NCI-H748 treated with DMSO at 0.1 percent for 48 hours (cell line): ENCODE measurements at places on chromosomes 1 and 21.

DNA sequence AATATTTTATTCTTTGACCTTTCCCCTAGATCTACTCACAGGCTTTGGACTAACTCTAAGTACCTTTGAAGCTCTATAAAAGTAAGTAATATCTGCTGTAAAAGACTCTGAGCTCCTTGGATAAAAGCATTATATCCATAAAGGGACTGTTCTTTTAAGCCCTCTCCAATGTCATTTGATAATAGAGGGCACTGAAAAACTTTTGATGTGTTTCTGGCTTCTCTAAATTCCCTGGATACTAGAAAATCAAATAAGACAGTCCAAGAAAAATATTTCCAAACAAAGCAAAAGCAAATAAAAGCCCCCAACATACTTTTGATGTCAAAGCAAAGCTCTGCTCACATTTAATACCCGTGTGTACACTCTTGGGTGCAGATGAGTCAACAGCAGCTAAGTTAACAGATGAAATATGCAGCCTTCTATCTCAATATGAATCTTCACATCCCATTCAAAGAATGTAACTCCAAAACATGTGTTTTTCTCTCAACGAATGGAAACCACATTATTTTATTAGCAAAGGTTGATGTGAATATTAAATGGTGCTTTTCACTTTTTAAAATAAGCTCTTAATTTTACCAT lies 230.3 kb downstream of the CENPF start:
- DNase-seq: no peak

GRCh38 chr1:201708085-201708512 lies 120.9 kb upstream of the IPO9 start:
- DNase-seq: no peak

- DNase-seq: no peak
Observed at GRCh38 chr1:214233856-214234634, 46.9 kb upstream of the SMYD2 start.

DNA sequence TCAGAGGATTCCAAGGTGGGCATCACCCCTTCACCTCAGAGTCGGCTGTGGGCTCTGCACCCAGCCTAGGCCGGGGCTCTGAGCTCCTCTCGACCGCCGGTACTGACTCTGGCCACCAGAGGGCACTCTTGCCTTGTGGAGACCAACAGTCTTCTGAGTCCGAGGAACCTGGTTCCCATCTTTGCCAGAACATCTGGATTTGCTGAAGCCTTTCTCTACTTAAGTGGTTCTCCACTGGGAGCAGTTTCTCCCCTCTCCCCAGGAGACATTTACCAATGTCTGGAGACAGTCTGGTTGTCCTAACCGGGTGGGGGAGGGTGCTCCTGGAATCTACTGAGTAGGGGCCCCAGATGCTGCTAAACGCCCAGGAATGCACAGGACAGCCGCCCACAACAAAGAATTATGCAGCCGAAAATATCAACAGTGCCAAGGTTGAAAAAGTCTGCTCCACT lies 9.4 kb downstream of the ETV3L start:
- DNase-seq: peak; percentile 9

DNA sequence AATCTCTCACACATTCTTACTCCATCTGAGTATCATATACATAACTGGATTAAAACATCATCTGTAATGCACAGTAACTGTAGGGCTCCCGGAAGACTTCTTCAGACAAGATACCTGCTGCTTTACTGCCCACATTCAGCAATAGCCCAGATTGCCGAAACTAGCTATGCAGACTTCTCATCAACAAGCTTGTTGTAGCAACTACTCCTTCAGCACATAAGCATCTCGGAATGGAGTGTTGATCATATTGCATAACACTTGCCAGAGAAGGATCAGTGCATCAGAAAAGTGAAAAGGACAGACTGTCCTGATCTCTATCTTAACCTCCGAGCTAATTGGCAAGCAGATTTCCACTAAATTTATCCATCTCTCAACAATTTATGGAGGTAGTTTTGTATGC lies 354.6 kb upstream of the C1orf87 start:
- DNase-seq: no peak

DNA sequence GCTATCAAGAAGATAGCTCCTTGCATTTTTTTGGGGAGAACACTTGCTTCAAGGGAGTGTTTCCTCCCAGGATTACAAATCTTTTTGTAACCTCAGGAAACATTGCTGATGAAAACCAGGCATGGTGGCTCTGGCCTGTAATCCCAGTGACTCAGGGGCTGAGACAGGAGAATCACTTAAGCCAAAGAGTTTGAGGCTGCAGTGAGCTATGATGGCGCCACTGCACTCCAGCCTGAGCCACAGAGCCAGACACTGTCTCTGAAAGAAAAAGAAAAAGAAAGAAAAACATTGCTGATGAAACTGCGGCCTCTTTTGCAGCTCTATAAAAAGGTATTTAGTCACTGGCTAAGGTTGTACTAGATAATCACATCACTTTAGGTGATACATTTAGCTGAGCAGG lies 7.3 kb downstream of the RNU1-2 start:
- no peak for DNase-seq

- no peak for DNase-seq
Observed at GRCh38 chr1:117527074-117527473, 78.8 kb upstream of the TENT5C start.

GRCh38 chr21:27477296-27477695 lies 510.4 kb upstream of the ADAMTS5 start:
- no peak for DNase-seq

- DNase-seq: peak; percentile 59
Observed at GRCh38 chr1:155070158-155070621, 6.7 kb downstream of the EFNA4 start.

DNA sequence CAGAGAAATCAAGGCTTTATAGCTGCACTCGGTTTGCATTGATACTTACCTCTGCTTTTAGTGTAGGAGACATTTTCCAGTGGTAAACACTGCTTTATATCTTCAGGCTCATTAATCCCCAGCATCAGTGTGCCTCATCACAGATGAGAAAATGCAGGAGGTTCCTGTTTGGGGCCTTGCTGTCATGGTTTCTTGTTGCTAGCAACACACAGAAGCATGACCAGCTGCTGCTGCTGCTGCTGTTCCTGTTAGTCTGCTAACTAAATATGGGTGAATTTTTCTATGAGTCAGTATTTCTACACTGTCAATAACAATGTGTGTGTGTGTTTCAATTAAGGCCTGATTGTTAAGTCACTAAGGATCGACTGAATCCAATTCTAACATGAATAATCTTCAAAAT lies 85.8 kb upstream of the RGS1 start:
- peak; percentile 77 for DNase-seq

DNA sequence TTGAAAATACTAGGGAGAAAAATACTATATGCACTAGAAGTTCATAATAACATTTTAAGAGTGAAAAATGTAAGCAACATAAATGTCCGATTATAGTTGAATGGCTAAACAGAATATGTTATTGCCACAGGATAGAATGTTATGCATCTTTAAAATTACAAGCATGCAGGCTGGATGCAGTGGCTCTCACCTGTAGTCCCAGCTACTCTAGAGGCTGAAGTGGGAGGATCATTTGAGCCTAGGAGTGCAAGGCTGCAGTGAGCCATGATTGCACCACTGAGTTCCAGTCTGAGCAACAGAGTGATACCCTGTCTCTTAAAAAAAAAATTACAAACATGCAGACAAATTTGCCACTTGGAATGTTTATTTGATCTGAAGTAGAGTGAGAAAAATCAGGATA lies 3.0 kb upstream of the BATF3 start:
- DNase-seq: no peak

DNA sequence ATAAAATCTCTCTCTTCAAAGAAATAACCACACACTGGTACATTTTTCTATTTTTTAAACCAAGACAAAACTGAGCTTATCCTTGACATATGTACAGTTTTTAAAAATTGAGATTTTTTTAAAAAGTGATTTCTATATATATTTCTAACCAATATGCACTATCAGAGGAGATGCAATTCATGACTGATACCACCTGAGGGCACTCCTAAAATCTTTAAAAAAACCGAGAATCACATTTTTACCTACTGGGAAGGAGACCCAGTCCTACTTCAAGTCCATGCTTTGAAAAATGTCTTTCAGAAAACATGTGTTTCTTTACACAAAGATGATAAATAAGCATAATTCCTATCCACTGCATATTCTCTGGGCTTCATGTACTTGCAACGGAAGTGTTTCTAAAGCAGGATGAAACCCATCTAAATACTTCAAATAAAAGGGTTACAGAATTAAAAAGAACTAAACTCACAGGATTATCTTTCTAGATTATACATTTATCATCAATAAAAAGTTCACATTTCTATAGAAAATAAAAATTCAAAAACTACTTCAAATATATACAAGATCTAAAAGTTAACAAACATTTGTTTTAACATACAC lies 98.6 kb downstream of the ENAH start:
- no peak for DNase-seq

- no peak for DNase-seq
Observed at GRCh38 chr1:171744986-171745385, 3.1 kb upstream of the VAMP4 start.

GRCh38 chr1:183360473-183360872 lies 57.7 kb downstream of the NMNAT2 start:
- DNase-seq: no peak

DNA sequence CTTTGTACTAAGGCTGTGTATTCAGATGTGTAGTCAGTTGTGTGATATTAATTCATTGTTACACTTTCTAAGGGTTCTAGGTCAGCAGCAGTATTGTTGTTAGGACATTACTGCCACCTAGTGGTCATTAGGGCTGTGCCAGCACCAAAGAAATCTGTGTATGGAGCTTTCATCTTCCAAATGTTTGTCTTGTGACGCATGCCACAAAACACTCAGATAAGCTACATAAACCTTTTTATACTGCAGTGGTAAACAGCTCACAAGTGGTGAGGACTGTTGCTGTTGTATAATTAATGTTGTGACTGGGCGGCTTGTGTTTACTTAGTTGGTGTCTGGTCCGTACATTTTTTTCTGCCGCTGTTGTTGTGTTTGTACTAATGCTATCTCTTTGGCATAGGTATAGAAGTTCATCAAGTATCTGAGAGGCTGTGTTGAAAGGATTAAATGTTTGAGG lies 51.7 kb downstream of the S1PR1 start:
- peak; percentile 76 for DNase-seq

GRCh38 chr1:219374636-219375035 lies 201.0 kb downstream of the LYPLAL1 start:
- DNase-seq: no peak

DNA sequence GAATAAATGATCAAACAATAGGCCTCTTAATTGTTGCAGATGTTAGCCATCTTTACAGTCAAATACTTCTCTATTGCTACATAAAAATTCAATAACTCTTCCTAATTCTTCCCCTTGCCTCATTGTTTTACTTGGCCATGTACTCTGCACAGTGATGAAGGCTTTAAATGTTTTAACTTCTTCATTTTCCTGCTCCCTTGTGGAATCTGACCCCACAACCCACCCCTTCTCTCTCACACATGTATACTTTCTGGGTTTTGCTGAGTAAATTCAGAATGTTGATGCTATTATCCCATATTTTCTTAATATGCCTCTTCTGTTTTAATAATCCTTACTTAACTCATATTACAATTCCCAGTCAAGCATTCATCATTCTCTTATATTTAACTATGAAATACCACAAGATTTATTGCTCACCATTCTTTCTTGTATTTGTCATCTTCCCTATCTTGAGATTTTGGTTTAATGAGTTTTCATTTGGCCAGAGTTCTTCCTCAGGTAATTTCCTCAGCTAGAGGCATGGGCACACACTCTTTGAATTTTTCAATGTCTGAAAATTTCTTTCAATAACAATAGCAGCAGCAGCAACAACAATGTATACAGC lies 327.8 kb upstream of the USP24 start:
- no peak for DNase-seq

DNA sequence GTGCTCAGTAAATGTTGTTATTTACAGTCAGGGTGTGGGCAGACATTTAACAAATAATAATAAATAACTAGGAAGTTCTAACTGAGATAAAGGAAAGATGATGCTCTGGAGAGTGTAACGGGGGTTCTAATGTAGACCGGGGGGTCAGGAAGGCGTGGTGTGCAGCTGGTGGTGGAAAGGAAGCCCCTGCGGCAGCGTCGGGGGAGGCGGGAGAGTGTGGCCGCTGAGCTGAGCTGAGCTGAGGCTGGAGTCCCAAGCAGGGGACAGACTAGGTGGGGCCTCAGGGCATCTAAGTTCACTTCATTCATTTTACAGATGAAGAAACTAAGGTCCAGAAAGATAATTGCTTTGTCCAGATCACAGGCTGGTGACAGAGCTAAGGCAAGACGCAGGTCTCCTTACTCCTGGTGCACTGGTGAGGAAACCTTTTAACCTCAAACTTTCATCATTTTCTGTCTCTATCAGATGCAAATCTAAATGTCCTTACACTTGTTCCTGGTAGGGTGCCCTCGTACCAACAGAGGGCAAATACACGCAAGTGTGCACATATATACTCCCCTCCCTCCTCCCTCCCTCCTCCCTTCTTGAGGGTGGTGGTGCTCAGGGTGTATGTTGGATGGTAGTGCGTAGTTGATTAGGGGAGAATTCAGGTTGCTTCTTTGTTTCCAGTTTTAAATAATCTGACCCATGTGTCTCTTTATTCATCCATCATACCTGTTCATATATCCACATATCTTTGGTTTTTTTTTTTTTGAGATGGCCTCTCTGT lies 44.1 kb downstream of the KIF26B start:
- DNase-seq: no peak

GRCh38 chr1:6167391-6168303 lies 12.5 kb downstream of the CHD5 start:
- no peak for DNase-seq

DNA sequence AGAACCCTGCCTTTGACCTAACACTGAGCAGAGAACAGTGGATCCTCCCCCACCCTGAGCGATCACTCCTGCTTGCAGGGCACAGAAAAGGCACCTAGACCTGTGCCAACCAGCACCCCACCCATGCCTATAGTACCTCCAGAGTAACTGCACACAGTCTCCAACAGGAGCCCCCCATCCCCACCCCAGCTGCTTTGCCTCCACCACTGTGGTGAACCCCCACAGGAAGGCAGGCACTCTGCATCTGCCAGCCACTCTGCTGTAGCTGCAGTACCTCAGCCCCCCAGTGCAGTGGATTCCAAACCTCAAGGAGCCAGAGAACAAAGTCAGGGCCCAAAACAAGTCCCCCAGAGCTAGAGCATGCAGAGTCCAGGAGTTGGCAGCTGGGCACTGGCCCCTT lies 10.7 kb downstream of the SPATC1L start:
- no peak for DNase-seq

- no peak for DNase-seq
Observed at GRCh38 chr1:206145771-206146290, 28.6 kb upstream of the AVPR1B start.

GRCh38 chr1:113783254-113784103 lies 24.2 kb upstream of the PHTF1 start:
- no peak for DNase-seq

DNA sequence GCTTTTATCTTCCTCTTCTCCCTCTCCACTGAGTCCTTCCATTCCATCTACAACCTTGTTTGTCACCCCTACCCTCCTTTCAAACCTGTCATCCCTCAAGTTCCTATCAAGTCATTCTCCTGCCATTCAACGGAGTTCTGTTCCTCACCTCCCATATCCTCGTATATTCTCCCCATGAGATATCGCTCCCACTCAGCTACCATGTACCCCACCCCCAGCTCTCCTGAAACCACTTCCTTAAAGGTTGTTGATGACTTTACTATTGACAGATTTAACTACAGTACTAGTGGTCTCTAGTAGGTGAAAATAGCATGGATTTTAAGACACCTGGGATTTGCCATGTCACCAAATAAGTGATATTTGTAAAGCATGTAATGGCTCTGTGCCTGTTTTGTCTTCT lies 107.4 kb upstream of the BARHL2 start:
- DNase-seq: no peak
